ENCODE measurements at places on chromosomes 7 and 10.

DNA sequence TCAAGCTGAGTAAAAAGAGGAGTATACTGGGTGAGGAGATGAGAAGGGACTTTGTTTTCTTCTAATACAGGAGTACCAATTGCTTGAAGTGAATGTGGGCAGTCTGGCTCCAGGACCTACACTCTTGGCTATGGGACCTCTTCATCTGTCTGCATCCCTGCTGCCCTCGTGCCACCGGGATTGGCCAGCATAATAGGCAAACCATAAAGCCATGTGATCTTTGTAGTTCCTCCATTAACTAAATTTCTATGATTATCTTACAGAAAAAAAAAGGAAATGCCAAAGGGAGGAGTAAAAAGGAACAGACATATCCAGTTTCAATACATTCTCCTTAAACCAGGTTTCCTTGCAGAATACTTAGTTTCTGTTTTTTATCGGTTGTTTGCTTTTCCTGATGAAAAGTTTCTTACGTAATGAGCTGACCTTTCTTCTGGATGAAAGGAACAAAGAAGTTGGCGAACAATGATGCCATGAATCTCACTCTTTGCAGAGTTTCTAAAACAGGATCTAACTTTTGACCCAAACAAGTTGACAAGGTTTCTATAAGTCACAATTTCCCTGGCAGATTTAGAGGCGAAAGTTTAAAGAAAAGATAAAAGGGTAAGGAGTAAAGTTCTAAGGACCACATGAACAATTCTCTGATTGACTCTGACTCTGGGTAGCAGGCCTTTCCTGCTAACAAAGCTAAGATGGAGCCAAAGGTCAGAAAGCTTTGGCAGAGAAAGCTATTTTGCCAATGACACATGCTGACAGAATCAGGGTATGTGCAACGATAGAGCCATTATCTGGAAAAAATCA, 54.1 kb downstream of the LAMB1 start:
- DNase-seq: no peak

GRCh38 chr7:39741942-39742623, 118.7 kb downstream of the RALA start:
- peak; percentile 38 for DNase-seq

DNA sequence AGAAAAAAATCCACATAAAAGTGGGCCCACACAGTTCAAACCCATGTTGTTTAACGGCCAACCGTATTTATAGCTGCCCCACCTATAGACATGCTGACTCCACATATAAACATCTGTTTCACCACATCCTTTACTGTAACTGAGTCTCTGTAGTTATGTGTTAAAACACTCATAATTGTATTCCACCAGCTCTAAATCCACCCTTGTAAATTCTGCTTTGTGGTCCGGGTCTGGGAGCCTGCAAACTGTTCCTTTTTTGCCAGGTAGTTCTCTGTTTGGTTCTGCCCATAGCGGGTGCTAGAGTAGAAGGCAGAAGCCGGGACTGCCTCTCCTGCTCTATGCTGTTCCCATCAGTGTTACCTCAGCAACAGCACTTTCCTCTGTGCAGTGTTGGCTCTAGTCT, 20.2 kb upstream of the FHIP2A start:
- no peak for DNase-seq

DNA sequence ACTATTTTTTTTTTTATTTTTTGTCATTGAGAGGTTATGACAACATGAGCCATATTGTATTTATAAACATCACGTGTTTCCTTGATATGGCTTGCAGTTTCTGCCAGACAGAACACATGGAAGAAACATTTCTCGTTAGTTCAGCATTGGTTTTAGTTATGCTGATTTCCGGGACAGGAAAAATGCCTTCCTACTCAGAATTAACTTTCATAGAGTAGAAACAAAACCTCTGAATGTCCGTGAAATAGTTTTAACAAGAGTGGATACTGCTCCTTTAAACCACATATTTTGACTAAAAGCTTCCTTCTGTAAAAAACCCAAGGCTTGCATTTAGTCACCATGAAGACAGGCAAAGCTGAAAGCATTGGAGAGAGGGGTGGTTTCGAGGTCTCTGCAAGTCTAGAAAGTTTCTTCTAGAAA, 240.4 kb downstream of the KIAA1217 start:
- DNase-seq: no peak

GRCh38 chr10:101466016-101466912, 112.3 kb downstream of the BTRC start:
- DNase-seq: no peak

GRCh38 chr7:77473229-77474005, 57.3 kb upstream of the GSAP start:
- no peak for DNase-seq

GRCh38 chr10:88668465-88668864, 4.2 kb downstream of the LIPF start:
- DNase-seq: no peak

GRCh38 chr10:106980495-106981451, 183.7 kb downstream of the SORCS1 start:
- DNase-seq: no peak

GRCh38 chr10:99700649-99701048, 31.3 kb downstream of the COX15 start:
- no peak for DNase-seq

GRCh38 chr7:155356323-155357105, 58.8 kb downstream of the INSIG1 start:
- DNase-seq: no peak

- no peak for DNase-seq
These were observed 181.9 kb downstream of the USP6NL start for GRCh38 chr10:11429439-11430052.

DNA sequence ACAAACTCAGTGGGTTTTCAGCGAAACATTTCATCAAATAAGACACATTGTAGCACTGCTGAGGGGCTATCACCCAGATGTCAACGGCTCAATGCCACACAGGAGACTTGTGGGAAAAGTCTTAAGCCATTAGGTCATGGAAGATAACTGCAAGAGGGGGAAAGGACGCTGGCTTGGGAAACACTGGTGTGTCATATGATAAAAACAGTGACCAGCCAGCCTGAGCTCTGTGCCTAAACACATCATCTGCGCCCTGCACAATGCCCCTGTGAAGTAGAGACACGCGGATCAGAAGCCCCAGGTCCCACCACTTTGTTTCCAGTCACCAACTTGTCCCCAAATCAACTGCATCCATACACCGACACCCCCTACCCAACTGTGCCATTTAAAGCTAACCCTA, 116.7 kb downstream of the TNS3 start:
- DNase-seq: no peak

DNA sequence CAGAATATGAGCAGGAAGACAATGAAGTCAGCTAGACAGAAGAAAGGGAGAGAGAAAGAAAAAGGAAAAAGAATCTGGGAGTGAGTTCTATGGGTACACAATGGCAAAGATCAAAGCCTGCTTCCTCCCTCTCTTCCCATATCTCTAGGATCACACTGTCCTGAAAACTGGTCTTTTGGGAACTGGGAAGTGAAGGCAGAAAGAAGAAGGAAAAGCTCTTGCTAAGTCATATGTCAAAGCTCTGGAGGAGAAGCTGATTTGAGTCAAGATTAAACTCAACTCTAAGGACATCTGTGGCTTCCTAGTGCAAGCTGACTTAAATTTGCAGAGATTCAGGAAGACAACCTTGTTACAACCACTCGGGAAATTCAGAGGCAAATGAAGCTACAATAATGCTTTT, 147.5 kb downstream of the DOCK4 start:
- no peak for DNase-seq

GRCh38 chr7:134371536-134371935, 54.8 kb upstream of the SLC35B4 start:
- DNase-seq: no peak

- no peak for DNase-seq
These were observed 376.6 kb downstream of the SORCS3 start for GRCh38 chr10:105017691-105018090.

- DNase-seq: no peak
These were observed 75.4 kb downstream of the HDAC9 start for GRCh38 chr7:18570890-18571478.

DNA sequence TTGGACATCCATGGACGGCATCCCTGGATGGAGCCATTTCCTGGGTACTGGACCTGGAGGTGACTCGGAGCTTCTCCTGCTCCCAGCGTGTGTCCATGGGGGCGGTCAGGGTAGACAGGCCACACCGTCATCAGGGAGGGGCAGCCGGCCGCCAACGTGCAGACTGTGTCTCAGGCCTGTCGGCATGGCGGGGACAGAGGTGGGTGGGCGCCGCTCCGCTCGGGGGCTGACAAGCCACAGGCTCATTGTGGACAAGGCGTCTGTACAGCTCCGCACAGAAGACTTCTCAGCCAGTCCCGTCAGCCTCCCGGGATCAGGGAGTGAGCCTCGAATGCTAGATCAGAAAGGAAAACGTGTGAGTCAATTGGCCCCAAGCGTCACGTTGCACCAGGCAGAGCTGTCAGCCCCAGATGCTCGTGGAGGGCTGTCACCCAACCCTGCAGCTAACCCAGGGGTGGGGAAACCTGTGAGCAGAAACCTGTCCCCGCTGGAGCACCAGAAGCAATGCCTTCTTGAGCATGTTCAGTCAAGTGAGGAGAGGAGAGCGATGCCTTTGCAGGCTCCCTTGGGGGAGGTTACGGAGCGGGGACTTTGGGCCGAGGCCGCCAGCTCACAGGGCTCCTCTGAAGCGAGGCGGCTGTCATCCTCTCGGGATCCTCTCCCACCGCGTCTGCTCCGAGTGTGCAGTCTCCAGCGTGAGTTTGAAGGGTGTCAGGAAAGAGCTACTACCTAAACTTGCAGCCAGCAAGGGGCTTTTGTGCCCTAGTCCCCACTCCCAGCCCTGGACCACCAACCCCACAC, 16.0 kb upstream of the DPYSL4 start:
- no peak for DNase-seq

DNA sequence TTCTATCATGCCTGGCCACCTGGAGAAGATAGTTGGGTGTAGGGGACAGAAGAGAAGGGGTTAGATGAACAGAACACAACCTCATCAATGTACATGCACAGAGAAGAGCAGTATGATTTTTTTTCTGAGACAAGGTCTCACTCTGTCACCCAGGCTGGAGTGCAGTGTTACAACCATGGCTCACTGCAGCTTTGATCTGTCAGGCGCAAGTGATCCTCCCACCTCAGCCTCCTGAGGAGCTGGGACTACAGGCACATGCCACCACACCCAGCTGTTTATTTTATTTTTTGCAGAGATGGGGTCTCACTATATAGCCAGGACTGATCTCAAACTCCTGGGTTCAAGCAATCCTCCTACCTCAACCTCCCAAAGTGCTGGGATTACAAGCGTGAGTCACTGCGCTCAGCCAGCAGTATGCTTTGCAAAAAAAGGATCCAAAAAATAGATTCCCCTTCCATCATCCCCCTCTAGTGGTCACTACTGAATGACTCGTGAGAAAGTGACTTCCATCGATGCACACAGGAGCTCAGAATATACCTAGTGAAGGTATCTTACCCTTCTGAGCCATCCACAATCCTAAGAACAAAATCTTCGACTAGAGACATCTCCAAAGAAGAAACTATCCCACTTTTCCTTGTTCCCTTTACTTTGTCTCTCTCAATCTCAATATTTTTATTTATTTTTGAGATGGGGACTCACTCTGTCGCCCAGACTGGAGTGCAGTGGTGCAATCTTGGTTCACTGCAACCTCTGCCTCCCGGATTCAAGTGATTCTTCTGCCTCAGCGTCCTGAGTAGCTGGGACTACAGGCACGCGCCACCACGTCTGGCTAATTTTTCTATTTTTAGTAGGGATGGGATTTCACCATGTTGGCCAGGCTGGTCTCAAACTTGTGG, 21.0 kb downstream of the ZCWPW1 start:
- peak; percentile 23 for DNase-seq

DNA sequence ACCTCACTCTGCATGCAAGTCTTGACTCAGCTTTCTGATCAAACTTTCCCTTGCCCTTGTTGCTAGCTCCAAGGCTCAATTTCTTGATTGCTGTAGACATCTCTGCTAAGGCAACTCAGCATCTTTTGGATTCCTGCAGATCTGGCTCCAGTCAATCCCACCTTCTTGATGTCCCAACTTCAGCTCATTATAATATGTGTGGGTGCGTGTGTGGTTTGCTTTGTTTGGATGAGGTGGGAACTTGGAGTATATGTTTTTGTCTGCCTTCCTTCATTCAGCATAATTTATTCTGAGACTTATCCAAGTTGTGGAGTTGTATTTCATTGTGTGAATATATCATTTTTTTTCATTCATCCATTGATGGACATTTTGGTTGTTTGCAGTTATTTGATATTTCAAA, 364.8 kb upstream of the IGFBP3 start:
- DNase-seq: no peak

GRCh38 chr7:127704211-127704610, 52.2 kb downstream of the SND1 start:
- DNase-seq: no peak

- DNase-seq: peak; percentile 43
These were observed 70.4 kb downstream of the COA1 start for GRCh38 chr7:43658718-43659548.
